Activated CD4-positive, alpha-beta T cell treated with anti-CD3 and anti-CD28 coated beads, Interleukin-2, amount 50 U/mL, for 16 hours (primary cell): ENCODE measurements at places on chromosomes 1 and 21.

DNA sequence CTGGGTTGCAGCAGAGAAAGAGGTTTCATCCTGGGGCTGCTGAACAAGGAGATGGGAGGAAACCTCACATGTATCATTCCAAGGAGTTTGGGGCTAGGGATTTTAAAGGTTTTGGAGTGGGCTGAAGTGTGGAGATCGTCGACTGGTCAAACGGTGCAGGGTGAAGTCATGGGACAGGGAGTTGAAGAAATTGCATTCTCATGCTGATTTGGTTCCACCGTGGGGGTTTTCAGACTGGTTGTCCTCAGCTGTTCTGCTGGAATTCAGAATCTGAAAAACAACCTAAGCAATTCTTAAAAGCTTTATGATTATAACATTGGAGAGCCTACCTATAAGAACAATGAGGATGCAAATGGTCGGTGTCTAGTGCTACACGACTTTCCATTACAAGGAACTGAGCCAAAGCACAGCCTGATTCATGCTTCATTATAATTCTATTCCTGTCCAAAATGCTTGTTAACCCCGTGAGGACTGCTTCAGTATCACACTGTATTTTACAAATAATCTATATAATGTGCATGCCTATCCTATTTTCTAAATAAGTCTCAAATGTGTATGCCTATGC, 242.7 kb downstream of the TM2D1 start:
- no peak for DNase-seq

- no peak for DNase-seq
These were observed 4.6 kb downstream of the KLHDC8A start for GRCh38 chr1:205351984-205352713.

- DNase-seq: no peak
These were observed 8.9 kb upstream of the C1orf216 start for GRCh38 chr1:35727434-35728040.

DNA sequence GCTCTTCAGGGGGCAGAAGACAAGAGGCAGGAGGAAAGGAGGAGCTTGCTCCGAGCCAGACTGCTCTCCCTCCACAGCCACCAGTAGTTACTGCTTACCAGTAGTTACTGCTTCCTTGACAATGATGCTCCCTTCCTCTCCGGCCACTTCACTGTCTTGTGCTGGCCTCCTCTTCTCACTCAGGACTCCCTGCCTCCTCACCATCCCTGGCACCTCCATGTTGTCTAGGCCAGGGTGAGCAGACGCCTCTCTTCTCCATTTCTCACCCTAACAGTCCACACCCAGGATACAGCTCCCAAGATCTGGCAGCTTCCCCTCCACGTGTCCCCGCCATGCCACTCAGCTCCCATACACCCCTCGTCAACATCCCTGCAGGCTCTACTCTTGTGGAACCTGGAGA, 82.4 kb upstream of the TLR5 start:
- no peak for DNase-seq

DNA sequence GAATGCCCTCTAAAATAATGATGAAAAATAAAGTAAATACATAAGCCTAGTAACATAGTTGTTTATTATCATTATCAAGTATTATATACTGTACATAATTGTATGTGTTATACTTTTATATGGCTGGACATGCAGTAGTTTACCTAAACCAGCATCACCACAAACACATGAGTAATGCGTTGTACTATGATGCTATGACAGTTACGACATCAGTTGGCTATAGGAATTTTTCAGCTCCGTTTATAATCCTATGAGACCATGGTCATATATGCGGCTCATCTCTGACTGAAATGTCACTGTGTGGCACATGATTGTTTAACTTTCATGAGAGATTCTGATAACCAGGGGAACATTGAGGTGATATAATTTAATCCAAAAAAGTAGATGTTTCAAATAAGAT, 352.1 kb downstream of the ST6GALNAC3 start:
- no peak for DNase-seq

- no peak for DNase-seq
These were observed 3.7 kb downstream of the MMEL1 start for GRCh38 chr1:2628933-2629626.

GRCh38 chr1:201013031-201013485, 10.5 kb downstream of the KIF21B start:
- DNase-seq: peak; percentile 41

- DNase-seq: no peak
These were observed 155.3 kb downstream of the MAGI3 start for GRCh38 chr1:113545626-113546025.

DNA sequence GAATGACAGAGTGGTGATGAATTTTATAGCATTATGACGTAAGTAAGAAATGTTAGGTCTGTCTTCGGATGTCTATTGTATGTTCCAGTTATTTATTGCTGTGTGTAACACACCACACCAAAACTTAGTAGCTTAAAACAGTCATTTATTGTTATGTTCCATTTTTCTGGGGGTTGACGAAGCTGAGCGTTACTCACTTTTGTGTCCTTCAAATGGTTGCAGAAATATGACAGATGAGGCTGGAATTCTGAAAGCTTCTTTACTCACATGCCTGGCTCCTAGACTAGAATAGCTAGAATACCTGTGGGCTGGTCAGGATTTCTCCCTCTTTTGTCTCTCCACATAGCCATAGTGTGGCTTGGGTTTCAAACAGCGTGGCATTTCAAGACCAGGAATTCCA, 62.1 kb upstream of the S1PR1 start:
- no peak for DNase-seq

DNA sequence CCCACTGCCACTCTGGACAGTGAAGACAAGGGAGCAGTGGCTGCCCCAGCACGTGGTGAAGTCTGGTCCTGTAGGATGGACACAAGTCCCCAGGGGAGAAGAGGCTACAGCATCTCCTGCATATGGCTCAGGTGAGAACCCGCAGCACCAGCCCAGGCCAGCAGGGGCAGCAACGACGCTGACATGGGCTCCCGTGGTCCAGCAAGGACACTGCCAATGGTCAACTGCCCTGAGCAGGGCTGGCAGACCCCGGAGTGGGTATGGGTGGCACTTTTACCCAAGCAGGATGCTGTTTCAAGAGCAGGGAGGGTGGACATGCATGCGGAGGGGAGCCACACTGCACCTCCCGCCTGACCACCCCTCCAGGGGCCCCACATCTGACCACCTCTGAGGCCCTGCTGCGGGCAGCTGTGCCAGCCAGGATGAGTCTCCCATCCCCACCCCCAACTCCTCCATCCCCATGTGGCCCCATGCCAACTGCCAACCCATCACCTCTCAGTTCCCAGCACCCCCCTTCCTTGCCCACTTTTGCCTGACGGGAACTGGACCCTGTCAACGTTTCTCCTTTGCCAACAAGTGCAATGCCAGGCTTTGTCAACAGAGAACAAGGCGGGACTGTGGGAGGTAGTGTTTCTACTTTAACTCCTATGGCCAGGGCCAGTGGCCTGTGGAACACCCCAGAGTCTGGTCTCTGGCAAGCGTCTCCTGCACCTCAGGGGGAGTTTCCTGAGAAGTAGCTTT, 8.6 kb downstream of the MORN1 start:
- DNase-seq: peak; percentile 35

- DNase-seq: no peak
These were observed 70.1 kb downstream of the CASZ1 start for GRCh38 chr1:10726355-10726754.

- no peak for DNase-seq
These were observed 451.7 kb downstream of the CAMTA1 start for GRCh38 chr1:7236844-7237515.

DNA sequence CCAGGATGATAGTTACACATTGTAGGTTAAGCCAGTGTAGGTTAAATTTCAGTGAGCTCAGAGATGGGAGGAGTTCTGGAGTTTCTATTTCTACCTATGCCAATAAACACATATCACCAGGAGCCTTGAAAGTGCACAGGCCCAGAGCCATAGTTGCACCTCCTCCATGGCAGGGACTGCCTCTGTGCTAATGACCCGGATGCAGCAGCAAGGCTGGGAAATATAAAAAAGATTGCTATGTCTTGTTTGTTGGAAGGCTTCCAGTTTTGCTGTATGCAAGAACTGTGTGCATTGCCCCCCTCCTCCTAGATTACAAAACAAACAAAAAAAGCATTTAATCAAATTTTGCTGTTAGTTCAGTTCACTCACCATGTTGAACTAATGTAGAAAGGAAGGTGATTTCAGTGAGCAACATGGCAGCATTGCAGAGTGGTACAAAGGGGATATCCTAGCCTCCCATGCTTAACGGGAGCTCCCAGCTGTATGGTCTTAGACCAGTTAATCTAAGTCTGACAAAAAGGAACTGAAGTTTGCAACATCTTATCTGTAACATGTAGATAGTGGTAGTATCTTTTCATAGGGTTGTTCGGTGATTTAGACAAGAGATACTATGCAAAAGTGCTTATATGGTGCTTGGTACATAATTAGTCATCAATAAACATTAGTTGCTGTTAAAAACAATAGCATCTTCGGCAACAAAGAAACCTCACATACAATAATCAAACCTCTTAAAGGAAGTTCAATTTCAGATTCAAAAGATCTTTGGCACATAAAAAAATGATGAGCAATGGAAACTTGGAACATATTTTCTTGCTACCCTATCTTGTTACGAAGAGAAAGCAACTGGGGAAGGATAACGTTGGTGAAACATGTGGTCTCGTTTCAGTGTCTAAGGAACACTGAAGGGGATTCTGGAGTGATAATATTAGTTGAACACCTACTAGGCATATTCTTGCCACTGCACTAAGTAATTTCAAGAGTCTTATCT, 309.5 kb downstream of the ASTN1 start:
- DNase-seq: no peak

- peak; percentile 65 for DNase-seq
These were observed 37.4 kb downstream of the TRIT1 start for GRCh38 chr1:39845569-39846566.

DNA sequence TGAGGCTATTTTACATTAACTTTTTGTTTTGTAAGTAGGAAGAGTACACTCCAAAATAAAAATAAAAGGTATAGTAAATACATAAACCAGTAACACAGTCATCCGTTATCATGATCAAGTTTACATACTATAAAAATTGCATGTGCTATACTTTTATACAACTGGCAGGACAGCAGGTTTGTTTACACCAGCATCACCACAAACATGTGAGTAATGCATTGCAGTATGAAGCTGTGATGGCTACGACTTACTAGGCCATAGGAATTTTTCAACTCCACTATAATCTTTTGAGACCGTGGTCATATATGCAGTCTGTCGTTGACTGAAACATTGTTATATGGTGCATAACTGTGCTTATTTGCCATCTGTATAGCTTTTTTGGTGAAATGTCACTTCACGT, 106.2 kb downstream of the CENPF start:
- DNase-seq: no peak

- no peak for DNase-seq
These were observed 5.4 kb upstream of the DNM3 start for GRCh38 chr1:171835891-171836290.

DNA sequence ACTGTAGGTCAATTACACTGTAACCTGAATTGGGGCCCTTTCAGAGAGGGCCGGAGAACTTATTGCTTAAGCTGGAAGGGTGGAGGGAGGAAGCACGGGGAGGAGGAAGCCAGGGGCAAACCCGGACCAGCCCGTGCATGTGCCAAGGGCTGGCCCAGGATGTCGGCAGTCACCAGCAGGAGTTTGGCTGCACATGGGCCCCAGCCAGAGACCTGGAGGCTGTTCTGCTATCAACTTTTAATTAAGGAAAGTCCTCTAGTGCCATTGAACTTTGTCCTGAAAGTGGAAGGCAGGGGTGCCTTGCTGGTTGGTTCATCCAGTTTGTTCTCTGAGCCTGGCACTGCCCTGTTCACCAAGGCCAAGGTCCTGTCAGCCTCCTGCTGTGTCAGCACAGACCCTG, 200.8 kb upstream of the VAMP3 start:
- DNase-seq: no peak

DNA sequence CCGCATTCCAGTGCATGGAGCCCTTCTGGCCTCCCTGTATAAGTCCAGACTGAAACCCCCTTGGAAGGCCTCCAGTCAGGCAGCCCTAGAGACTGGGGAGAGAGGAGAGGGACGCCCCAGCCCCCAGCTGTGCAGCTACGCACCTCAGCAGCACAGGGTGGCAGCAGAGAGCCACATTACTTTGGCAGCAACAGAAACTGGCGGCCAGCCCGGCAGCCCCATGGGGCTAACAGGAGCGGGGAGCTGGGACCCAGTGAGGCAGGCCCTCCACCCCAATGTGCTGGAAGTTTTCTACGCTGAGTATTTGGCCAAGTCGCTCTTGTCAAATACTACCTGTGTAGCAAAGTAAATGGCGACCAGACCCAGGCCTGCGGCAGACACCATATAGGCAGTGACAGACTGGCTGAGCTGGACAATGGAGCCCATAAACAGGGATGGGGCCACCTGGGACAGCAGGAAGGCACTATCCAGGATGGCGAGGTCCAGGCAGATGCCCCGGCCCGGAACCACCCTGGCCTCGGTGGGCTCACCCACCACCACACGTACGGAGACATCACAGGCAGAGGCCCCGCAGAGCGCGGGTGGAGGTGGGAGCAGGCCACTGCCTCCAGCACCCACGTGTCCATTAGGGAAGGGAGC, 21.2 kb downstream of the SLC45A3 start:
- peak; percentile 74 for DNase-seq

GRCh38 chr1:155000726-155001424, 1.7 kb upstream of the ZBTB7B start:
- peak; percentile 88 for DNase-seq

- DNase-seq: no peak
These were observed 6.8 kb downstream of the NCF2 start for GRCh38 chr1:183583466-183583865.

GRCh38 chr1:172969611-172970010, 81.1 kb downstream of the TNFSF18 start:
- no peak for DNase-seq

- no peak for DNase-seq
These were observed 29.9 kb upstream of the ERRFI1 start for GRCh38 chr1:8055973-8056372.

DNA sequence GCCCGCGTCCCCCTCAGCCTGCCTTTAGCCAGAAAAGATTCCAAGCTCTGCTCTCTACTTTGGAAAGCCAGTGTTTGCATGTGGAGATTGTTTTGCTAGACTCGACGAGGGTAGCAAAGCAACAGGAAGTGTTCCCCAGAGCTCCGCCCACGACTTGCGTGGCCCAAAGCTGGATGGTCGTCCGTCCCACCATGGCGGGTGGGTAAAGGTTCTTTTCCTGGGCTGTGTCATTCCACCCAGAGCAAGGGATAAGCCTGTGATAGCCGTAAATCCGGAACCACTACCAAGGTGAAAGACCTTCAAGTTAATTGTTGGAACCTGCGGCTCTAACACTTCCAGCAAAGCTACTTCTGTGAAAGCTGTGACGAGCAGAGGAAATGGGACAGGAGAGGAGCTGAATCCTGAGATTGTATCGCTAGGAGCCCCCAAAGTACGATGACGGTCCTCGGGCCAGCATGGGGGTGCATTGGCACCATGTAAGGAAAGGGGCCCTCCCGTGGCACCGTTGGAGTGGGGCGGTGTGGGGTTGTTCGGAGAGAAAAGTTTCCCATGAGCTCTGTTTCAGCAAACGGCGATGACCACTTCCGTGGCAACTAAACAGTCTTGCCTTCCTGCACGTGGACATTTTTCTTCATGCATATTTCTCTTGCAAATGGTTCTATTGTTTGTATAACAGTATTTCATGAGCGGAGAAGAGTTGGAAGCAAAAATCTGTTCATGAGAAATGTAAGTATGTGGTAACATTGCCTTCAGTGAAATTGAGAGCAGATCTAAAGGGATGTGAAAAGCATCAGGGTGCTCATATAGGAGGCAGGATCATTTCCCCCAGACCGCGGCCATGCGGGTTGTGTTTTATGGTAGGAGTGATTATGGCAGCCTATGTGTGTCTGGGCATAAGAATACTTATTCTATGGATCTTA, 8.4 kb downstream of the MX2 start:
- peak; percentile 26 for DNase-seq

- no peak for DNase-seq
These were observed 15.9 kb downstream of the AKT3 start for GRCh38 chr1:243834130-243834529.

GRCh38 chr21:42160111-42160721, 58.7 kb upstream of the ABCG1 start:
- no peak for DNase-seq
